ENCODE measurements at places on chromosomes 11 and 22.

DNA sequence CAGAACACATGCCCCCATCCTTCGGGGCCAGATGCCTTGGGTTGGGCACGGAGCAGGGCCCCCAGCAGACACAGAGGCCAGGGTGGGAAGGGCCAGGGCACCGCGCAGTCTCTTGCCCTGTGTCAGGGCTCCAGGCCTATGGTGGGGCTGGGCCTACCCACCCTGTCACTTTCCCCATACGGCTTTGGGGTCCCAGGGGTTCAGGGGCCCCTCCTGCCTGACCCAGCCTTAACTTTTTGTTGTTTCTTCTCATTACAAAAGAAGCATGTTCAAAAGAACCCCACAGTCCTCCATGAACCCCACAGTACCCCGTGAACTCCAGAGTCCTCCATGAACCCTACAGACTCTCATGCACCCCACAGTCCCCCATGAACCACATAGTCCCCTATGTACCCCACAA lies 33.0 kb upstream of the CCDC188 start:
- no peak for DNase-seq

DNA sequence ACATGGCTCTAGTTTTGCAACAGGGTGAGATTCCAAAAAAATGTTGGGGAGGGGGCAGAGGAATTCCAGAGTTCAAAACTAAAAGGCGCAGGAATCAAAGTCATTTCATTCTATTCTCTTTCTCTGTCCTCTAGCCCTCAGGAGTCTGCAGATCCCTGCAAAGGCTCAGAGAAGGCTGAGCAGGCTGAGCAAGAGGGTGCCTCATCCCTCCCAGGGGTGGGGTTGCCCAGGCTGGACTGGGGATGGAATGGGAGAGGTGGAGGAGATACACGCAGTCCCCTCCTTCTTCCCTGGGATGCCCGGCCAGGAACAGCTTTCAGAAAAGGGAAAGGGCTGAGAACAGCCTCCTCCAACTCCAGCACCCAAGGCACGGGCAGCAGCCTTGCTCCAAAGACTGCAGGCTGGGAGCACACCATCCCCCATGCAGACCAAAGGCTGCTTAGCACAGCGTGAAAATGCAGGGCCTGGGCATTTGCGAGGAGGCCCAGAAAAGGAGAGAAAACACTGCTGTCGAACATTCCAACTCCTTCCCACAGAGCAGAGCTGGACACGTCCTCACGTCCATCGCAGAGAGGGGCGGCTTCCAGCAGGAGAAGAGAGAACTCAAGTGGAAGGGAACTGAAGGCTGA lies 51.8 kb downstream of the MN1 start:
- DNase-seq: peak; percentile 72

DNA sequence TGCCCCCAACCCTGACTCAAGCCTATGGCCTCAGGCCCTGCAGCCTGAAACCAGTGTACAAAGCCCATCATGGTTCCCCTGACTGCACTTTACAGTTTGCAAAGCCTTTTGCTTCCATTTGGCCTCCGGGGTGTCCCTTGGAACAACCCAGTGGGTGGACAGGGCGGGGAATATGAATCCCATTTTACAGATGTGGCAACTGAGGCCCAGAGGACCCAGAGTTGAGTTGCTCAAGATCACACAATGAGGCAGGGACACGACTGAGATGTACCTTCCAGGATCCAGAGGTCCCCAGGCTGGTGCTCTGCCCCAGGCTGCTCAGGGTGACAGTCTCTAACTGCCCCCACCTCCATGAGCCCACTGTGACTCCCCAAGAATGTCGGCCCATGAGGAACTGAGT lies 5.4 kb upstream of the POLDIP3 start:
- no peak for DNase-seq

DNA sequence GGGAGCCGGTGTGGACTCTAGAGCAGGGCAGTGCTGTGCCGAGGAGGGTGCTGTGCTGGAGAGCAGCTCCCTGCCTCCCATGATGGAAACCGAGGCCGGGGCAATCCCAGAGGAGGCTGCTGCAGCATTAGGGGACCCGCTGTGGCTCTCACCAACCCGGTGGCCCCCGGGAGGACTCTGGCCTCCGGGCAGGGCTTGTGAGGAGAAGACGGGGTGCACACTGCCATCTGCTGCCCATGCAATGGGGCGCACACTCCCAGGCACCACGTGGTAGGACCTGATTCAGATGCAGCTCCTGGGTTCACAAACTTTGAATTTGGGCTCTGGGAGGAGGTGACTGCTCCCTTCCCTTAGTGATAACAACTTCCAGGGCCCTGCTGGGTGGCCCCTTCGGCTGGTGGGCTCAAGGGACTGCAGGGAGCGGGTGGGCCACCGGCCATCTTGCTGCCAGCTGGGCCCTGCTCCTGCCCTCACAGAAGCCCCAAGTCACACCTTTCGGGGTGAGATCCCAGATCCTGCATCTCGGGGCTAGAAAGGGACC lies 93.8 kb upstream of the FGF3 start:
- DNase-seq: no peak

- DNase-seq: no peak
Observed at GRCh38 chr11:76166314-76166713, 40.0 kb downstream of the WNT11 start.

GRCh38 chr22:50114221-50115021 lies 24.6 kb downstream of the MOV10L1 start:
- DNase-seq: no peak

- DNase-seq: no peak
Observed at GRCh38 chr22:23149743-23150238, 4.5 kb downstream of the RAB36 start.

- no peak for DNase-seq
Observed at GRCh38 chr11:59999691-60000090, 17.3 kb upstream of the OOSP4B start.

GRCh38 chr11:22657101-22657694 lies 9.2 kb upstream of the GAS2 start:
- no peak for DNase-seq

GRCh38 chr11:27909386-27909785 lies 198.6 kb downstream of the KIF18A start:
- no peak for DNase-seq

GRCh38 chr11:100445231-100445735 lies 241.8 kb upstream of the ARHGAP42 start:
- no peak for DNase-seq

- DNase-seq: no peak
Observed at GRCh38 chr22:39703091-39703490, 132.5 kb downstream of the CACNA1I start.

DNA sequence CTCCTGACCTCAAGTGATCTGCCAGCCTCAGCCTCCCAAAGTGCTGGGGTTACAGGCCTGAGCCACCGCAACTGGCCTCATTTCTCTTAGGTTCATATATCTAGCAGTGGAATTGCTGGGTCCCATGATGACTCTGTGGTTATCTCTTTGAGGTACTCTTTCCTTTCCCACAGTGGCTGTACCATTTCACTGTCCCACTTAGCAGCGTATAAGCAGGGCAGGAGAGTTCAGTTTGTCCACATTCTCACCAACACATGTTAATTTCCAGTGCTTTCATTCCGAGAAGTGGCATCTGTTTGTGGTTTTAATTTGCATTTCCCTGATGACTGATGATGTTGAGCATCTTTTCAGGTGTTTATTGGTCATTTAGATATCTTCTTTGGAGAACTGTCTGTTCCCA lies 16.4 kb downstream of the PRR5 start:
- DNase-seq: no peak

DNA sequence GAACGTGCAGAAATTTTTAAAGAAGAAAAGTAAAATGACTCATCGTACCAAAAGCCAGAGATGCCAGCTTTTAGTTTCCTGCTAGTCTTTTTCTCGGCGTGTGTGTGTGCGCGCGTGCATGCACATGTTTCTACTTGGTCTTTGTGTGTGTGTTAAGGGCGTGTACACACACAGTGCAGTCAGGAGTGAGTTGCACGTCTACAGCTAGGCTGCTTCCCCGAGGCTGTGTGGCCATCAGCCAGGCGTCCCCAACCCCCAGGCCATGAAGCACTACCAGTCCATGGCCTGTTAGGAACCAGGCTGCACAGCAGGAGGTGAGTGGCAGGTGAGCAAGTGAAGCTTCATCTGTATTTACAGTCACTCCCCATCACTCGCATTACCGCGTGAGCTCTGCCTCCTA lies 36.4 kb downstream of the KCNQ1 start:
- DNase-seq: no peak

DNA sequence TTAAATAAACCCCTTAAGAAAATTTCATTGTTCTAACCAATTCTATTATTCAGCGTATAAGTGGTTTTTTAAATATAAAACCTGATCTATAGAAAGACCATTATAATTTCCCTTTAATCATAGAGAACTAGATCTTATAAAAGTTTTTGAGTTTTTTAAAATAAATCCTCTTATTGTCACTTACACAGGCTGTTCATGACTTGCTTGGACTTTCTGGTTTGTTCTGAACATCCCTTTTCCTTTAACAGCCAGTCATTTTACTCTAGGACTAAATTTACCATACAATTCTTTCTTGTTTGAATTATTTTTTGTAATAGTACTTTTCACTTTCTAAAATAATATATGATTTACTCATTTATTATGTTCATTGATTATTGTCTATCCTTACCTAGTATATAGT lies 4.7 kb downstream of the NXPE2 start:
- DNase-seq: no peak

- DNase-seq: no peak
Observed at GRCh38 chr11:80986421-80987074, 1545.7 kb upstream of the TENM4 start.

DNA sequence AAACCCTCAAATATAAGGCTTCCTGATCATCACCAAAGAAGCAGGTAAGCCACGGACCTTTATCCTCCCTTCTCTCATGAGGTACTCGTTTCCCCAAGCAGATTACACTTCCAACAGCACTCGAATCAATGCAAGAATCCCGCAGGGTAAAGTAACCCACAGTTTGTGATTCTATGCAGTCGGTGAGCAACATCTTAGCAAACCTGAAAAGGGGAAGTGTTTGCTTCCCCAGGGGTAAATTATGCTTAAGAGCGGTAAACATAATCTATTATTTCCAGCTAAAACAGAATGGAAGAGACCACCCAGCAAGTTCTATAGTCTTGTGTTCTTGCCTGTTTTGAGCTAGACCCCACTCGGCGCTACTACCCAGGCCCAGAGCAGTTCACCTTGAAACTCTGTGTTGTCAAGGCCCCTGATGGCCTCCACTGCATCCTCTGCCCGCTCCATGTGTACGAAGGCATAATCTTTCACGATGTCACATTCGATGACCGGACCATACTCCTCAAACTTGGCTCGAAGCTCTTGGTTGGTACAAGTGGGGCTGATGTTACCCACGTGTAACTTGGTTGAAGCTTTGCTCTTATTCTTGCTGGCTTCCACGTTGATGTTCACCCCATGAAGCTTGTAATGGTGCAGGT lies 1.3 kb downstream of the RBM4B start:
- DNase-seq: no peak

- no peak for DNase-seq
Observed at GRCh38 chr11:125376856-125377255, 119.2 kb downstream of the FEZ1 start.

GRCh38 chr11:116636341-116636929 lies 136.4 kb downstream of the BUD13 start:
- no peak for DNase-seq

GRCh38 chr11:95692526-95693260 lies 96.9 kb downstream of the FAM76B start:
- no peak for DNase-seq

GRCh38 chr22:48333323-48333763 lies 1494.3 kb downstream of the BRD1 start:
- no peak for DNase-seq

DNA sequence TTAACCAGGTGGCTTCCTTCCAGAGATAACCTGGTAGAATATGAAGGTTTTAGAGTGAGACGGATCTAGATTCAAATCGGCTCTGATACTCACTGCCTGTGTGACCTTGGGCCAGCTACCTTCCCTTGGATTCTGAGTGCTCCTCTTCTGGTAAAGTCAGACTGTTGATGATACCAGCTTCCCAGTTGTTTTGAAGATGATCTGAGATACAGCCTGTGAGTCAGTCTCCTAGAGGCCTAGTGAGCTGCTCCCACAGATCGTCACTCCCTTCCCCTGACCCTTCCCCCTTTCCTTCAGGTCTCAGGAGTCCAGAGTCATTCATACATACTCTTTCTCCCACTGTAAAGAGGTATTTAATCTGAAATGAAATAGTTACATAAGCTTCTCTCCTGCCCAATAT lies 207.8 kb downstream of the GRIK4 start:
- no peak for DNase-seq

All from renal pelvis (tissue), 12 donors.